Activated naive CD4-positive, alpha-beta T cell treated with anti-CD3 and anti-CD28 coated beads, Interleukin-2, amount 50 U/mL, for 72 hours (primary cell): ENCODE measurements at places on chromosomes 3 and 15.

- no peak for DNase-seq
These were observed 47.7 kb downstream of the BDH1 start for GRCh38 chr3:197508051-197508451.

DNA sequence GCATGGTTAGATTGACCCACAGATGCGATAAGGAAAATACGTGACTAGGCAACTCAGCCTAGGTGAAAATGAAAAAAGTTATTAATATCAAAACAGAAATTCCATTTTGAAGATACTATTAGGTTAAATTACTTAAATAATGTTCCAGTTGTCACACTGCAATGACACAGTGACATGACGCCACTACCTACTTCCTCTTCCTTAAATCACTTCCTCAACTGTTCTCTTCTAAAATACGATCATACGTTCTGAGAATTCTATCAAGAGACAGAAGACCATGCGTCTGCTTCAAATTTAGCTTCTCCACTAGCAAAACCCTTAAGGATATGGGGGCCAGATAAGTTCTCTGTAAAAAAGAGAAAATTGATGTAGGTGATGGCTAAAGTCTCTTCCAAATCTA is 18.2 kb downstream of the CMTM6 start:
- no peak for DNase-seq

GRCh38 chr3:188299068-188299467 is 145.1 kb downstream of the LPP start:
- no peak for DNase-seq

GRCh38 chr3:260898-261297 is 64.3 kb downstream of the CHL1 start:
- no peak for DNase-seq

DNA sequence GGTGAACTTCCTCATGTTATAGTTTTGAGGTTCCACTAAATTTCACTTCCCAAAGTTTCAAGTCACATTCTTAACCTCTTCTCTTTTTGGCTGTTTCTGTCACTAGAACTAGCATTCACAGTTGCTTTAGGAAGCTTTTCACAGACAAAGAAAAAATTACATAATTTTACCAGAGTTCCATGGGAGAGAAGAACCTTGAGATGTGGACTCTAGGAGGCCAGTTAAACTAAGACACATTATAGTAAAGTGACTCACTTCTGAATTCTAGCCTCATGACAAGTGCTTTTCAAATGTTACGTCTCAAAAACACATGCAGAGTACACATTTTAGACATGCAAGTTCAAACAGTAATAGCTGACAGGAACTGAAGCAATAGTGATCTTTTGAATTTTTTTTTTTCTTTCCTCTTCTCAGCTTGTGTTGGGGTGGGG is 39.9 kb upstream of the LRTM1 start:
- no peak for DNase-seq

DNA sequence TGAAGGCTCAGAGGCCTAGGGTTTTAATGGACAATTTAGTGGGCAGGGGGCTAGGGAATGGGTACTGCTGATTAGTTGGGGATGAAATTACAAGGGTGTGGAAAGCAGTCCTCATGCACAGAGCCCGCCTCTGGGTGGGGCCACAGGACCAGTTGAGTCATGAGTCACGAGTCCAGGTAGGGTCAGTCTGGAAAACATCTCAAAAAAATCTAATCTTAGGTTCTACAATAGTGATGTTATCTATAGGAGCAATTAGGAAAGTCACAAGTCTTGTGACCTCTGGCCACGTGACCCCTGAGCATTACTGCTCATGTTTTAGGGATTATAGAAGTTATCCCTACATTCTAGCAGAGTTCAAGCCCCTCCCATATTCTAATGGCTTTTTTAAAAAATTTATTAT is 18.6 kb upstream of the IREB2 start:
- DNase-seq = no peak

DNA sequence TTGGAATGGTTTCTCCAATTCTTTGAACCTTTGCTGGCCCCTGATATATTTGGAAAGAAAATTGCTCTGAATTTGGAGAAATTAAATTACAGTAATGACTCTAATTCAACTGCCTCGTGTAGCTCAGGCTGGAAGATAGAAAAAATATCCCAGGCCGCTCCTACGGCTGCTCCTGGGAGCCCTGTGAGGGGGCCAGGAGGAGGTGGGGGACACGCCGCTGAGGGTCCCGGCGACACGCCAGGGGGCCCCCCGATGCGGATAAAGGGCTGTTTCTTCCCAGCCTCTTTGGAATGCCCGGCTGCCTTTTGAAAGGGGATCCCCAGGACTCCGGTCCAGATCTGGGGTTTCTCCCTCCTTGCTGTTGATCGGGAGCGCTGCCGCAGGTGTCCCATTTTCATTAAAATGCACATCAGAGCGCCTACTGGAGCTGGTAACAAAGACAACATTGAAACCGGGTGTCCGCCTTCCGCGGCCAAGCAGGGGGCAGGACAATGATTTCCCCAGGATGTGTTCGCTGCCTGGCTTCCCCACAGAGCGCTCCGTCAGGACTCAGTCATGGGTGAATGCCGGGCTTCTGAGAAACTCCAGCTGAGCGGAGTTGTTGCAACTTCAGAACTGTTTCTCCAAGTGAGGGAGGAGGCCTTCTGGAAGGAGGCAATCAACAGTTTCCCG is 200.1 kb upstream of the KBTBD8 start:
- no peak for DNase-seq

DNA sequence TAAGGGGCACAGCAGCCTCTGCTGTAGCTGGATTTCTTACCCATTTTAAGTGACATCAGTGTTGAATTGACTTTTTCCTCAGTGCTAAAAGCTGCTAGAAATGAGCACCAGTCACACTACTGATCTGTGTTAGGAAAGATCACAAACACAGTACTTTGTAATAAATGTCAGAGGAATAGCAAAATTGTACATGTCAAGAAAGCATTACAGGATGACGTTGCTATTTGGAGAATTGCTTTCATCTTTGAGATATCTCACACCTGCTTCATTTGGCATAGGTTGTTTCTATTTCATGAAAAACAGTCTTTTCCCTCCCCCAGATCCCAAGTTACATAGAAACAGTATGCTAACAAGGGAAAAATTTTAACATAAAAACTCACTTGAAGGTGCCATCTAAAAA is 77.8 kb downstream of the SLC25A26 start:
- no peak for DNase-seq

DNA sequence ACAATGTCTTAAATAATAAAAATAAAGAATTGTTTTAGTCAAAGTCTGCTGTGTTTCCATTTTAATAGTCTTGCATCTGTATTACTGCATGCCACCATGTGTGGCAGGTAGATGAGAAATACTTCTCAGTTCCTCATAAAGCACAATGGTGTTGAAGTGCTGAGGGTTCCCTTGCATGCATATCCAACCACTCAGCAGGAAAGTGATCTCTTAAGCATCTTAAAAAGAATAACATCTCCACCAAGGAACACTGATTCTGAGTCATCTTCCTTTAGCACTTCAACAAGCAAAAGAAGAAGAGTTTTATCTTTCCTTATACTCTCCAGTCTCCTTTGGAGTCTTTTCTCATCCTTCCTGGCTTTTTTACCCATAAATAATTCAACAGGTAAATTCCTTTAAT is 602.0 kb downstream of the TBL1XR1 start:
- no peak for DNase-seq

DNA sequence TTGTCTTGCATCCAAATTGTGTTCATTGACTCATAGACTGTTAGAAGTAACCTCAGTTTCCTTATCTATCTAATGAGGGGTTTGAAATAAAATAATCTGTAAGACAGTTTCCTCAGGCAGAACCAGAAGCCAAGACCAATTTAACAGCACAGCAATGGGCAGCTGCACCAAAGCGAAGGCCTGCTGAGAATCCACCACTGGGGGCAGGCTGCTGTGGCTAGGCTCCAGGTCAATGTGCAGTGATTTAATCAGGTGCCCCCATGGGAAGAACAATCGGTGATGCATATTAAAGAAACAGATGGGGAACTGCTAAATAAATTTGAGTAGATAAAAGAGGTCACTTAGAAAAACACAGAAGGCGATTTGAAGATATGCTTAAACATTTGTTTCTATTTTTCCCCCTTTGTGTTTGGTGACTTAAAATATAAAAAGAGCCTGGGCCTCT is 28.0 kb upstream of the TMOD3 start:
- no peak for DNase-seq

DNA sequence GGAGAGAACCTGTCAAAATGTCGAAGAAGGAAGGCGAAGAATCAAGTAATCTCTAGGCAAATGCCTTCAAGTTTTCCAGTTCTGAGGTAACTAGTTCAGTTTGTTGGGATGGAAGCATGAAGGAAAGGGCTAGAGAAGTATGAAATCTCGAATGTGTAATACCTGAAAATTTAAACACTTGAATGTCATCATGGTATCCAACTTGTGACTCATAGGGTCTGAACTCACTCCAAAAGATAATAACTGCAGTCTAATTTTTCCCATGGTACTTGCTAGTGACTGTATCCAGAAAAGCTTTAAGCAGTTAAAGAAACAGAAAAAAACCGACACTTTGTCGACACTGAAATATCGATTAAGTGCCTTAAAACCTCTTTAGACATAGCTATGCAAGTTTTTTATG is 102.9 kb upstream of the CHRM5 start:
- DNase-seq = no peak

DNA sequence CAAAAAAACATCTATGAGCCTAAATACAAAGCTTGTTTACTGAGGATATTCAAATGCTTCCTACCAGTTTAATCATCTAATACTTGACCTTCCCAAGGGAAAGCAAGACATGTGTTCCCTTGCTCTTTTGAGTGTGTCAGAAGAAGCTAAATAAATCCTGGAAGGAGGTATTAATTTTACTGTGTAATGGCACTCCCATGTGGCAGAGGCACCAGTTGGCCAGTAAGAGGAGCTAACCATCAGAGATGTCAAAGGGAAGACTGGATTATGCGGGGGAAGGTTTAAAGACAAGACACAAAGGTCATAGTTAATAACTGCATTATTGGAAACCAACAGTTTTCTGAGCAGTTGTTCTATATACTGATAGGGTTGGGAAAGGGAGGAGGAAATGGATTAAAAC is 125.1 kb downstream of the SUCLG2 start:
- DNase-seq = no peak

GRCh38 chr3:69143612-69144011 is 21.2 kb upstream of the LMOD3 start:
- no peak for DNase-seq

DNA sequence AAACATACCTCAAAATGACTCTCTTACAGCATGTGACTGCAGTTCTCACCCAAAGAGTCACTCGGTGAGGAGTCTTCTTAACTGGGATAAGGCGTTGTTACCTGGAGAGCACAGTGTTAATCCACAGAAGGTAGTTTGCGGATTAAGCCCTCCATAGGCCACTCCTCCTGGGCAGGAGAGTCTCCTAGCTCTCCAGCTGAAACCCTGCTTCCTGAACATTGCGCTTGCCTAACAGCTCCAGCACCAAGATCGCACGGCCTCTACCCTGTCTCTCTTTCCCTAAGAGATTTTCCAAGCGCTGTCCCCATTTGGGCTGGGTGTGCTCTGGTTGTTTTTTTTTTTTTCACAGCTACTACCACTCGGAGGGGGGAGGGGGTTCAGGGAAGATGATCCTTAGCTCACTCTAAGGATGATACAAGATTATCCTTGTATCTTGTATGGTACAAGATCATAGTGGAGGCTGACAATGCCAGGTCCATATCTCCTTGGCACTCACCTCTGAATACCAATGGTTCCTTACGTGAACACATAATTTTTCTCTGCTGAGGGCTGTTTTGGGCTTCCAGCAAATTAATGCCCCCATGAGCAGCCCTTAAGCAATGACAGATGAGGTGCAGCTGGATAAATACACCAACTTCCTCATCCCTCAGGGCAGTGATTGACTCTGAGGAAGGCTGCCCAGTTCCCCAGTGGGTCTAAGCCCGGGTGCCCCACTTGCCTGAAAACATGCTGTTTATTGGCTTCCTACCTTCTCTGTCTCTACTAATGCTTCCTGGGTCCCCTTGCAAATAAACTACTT is 185.2 kb upstream of the TSC22D2 start:
- DNase-seq = no peak

DNA sequence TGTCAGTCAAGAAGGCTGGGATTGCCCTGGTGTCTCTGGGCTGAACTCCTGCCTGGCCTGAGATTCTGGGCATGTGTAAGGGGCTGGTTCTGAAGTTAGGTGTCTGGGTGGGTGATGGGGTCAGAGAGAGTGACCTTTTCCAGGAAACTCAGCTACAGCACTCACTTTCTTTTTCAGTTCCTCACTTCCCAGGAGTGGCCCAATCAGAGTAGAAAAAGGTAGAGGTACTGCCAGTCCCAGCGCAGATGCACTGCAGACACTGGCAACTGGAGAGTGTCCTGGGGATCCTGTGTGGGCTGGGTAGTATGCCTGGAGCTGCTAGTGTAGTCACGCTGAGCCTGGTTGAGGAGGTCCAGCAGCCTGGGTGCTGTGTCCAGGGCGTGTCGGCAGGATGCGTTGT is 46.5 kb upstream of the APEH start:
- DNase-seq = no peak

- DNase-seq = no peak
These were observed 131.4 kb downstream of the IQCH start for GRCh38 chr15:67385971-67386370.
